ENCODE measurements at places on chromosomes 7 and 10. TPM values are rescaled to one million over a fixed set of nuclear protein-coding genes. Genes with fewer than 3 reads are reported as not detected.

DNA sequence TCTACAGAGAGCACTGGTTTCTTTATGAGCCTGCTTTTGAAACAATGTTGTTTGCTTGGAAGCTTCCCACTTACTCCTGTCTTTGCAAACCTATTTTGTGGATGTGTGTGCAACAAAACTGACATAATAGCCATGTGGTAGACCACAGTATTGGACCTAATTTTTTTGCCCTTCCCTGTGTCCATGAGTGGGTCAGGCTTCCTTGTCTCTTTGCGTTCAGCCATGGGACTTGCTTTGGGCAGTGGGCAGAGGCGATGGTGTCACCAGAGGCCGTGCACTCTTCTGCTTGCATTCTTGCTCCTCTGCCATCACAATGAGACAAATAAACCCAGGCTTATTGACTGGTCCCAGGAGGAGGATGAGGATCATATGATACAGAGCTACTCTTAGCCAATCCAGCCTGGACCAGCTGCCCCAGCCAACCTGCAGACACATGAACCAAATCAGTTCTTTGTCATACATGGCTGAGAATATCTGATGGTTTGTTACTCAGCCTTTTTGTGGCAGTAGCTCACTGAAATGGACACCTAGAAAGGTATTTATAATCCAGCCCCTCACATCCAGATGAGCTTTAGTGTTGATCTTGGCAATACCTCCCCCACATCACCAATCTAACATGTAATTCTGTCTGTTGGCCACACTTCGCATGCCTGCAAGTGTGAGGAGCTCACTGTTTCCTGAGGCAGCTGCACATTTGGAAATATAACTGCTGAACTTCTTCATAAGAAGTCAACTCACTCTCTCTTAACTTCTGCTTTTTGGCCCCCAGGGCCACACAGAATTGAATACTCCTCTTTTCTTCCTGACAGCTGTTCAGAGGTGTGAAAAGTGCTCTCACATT, 427.8 kb upstream of the ZMIZ1 start:
- H3K27ac ChIP-seq: no peak overlapping the region
- no peaks in the 10 kb centered on the region for H3K4me1 ChIP-seq
- H3K4me3 ChIP-seq: no peak overlapping the region
- H3K27me3 ChIP-seq: no peaks in the 10 kb centered on the region
- H3K36me3 ChIP-seq: peaks cover 4% of the 10 kb centered on the region

DNA sequence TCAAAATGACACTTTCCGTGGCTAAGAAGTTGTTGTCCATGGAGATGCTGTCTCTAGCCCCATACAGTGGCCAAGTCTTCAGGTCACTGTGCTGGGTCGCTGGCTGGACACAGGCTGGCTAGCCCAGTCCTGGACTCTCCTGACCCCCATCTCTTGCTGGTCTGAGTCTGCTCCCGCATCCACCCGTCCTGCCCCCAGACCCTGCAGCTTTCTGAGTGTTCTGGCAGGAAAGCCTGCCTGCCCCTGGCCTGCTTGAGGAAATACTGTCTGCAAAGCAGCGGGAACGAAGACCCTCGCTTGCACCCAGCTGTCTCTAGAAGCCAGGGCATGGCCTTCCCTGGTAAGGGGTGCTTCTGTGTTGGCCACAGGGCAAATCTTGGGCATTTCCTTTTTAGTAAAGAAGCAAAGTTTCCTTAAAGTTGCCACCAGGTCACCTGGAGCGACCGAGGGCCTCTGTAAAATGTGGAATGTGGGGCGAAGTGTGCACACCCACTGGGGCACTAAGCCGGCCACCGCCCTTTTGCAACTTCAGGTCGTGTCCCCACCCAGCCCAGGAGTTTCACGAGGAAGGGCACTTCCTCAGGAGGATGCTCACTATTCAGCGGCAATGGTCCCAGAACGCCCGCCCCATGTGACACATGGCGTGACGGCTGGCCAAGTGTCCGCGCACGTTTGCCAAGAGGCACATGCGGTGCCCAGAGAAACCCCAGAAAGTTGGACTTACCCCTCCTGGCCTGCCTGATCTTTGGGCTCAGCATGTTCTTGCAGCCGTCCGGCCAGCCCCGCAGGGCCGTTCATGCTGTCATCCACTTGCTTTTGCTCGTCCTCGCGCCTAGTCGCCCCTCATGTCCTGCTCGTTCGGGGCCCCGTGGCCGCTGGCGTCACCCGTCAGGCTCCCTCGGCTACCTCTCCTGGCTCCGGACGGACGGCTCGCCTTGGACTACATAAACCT, 558 bp downstream of the ARHGAP22 start:
- no peak for DNase-seq
- H3K36me3 ChIP-seq: no peaks in the 10 kb centered on the region
- no peak overlapping the region for H3K27ac ChIP-seq
- peaks cover 5% of the 10 kb centered on the region for H3K27me3 ChIP-seq
- H3K4me3 ChIP-seq: no peak overlapping the region
- peaks cover 8% of the 10 kb centered on the region for H3K4me1 ChIP-seq

DNA sequence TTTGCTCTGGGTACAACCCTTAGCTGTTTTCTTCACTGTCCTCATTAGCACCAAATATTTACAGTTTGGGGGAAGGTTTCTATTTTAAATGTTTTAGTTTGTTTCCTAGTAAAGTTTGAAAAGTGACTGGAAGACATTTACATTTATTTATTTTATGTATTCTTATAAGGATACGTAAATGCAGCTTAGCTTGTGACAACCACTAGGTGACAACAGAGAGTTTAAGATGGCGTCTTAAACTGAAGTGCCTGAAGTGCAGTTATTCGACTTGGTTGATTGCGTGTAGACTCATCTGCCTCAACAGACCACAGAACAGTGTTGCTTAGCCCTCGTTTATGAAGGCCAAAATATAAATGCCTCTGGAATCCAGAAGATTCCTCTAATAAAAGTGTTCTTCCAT, 378.2 kb upstream of the MYO3A start:
- DNase-seq: no peak
- H3K36me3 ChIP-seq: no peaks in the 10 kb centered on the region
- no peak overlapping the region for H3K27ac ChIP-seq
- no peaks in the 10 kb centered on the region for H3K27me3 ChIP-seq
- peaks cover 7% of the 10 kb centered on the region for H3K4me1 ChIP-seq
- no peak overlapping the region for H3K4me3 ChIP-seq

- H3K4me3 ChIP-seq: no peak overlapping the region
- H3K4me1 ChIP-seq: peaks cover 3% of the 10 kb centered on the region
- no peaks in the 10 kb centered on the region for H3K36me3 ChIP-seq
- H3K27me3 ChIP-seq: no peaks in the 10 kb centered on the region
- DNase-seq: no peak
- no peak overlapping the region for H3K27ac ChIP-seq
These were observed 48.8 kb upstream of the FOXP2 start for GRCh38 chr7:114365791-114366190.

DNA sequence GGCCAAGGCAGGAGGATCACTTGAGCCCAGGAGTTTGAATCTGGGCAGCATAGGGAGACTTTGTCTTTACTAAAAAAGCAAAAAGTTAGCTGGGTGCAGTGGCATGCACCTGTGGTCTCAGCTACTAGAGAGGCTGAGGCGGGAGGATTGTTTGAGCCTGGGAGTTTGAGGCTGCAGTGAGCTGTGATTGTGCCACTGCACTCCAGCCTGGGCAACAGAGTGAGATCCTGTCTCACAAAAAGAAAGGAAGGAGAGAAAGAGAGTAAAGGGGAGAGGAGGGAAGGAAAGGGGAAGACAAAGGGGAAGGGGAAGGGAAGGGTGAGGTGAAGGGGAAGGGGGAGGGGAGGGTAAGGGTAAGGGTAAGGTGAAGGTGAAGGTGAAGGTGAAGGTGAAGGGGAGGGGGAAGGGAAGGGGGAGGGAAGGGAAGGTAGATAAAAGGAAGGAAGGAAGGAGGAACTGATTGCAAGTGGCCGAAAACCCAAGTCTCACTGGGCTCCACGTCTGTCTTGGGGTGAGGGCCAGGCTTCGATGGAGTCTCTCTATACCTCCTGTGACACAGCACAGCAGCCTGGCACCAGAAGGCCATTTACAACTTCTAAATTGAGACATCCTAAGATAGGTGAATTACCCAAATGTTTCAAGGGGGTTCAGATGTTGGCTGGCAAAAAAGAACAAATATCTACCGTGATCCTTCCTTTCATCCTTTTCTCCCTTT, 4.0 kb upstream of the KLRG2 start:
- no peaks in the 10 kb centered on the region for H3K36me3 ChIP-seq
- peaks cover 4% of the 10 kb centered on the region for H3K27me3 ChIP-seq
- DNase-seq: no peak
- no peak overlapping the region for H3K27ac ChIP-seq
- no peaks in the 10 kb centered on the region for H3K4me1 ChIP-seq
- no peak overlapping the region for H3K4me3 ChIP-seq

DNA sequence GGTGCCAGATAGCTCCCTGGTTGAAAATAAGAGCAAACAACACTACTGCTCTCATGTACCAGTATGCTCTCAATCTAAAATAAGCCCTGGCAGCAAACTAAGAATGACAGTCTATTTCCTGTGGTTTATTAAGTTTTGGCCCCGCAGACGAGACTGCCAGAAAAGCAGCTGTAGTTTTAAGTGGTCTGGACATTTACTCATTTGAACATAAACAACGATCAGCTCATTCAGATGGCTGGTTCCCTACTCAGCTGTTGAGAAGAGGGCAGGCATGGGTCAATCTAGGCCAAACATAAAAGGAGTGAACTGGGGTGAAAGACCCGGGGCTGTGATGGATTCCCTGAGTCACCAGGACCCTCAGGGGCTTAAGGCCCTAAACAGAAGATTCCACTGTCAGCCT, 4.5 kb downstream of the TRIL start:
- peaks cover 6% of the 10 kb centered on the region for H3K4me1 ChIP-seq
- H3K27me3 ChIP-seq: peaks cover 8% of the 10 kb centered on the region
- no peaks in the 10 kb centered on the region for H3K36me3 ChIP-seq
- no peak overlapping the region for H3K27ac ChIP-seq
- H3K4me3 ChIP-seq: no peak overlapping the region

- no peaks in the 10 kb centered on the region for H3K4me1 ChIP-seq
- H3K27me3 ChIP-seq: no peaks in the 10 kb centered on the region
- DNase-seq: no peak
- H3K36me3 ChIP-seq: no peaks in the 10 kb centered on the region
- H3K27ac ChIP-seq: no peak overlapping the region
- H3K4me3 ChIP-seq: no peak overlapping the region
These were observed 9.3 kb upstream of the PRSS1 start for GRCh38 chr7:142739923-142740492.

DNA sequence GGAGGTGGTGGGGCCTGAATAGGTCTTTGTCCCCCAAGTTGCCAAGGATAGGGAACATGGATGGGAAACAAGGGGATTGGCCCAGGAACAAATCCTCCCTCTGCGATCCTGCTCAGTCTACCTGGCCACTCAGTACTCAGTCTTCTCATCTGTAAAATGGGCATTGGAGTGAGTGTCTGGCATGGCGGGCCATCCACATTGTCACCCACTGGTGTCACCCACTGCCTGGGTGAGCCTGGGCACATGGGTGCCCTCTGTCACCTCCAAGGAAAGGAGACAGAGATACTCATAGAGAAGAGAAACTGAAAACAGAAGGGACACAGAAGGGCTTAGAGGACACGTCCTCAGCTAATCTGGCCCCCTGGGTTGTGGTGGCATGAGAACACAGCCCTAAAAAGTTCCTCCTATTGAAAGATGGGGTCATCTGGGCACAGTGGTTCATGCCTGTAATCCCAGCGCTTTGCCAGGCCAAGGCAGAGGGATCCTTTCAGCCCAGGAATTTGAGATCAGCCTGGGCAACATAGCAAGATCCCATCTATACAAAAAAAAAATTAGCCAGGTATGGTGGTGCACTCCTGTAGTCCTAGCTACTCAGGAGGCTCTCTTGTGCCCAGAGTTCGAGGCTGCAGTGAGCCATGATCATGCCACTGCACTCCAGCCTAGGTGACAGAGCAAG, 12.5 kb upstream of the TNRC18 start:
- H3K27ac ChIP-seq: no peak overlapping the region
- H3K36me3 ChIP-seq: peaks cover 32% of the 10 kb centered on the region
- H3K27me3 ChIP-seq: peaks cover 7% of the 10 kb centered on the region
- DNase-seq: no peak
- H3K4me1 ChIP-seq: peaks cover 9% of the 10 kb centered on the region

DNA sequence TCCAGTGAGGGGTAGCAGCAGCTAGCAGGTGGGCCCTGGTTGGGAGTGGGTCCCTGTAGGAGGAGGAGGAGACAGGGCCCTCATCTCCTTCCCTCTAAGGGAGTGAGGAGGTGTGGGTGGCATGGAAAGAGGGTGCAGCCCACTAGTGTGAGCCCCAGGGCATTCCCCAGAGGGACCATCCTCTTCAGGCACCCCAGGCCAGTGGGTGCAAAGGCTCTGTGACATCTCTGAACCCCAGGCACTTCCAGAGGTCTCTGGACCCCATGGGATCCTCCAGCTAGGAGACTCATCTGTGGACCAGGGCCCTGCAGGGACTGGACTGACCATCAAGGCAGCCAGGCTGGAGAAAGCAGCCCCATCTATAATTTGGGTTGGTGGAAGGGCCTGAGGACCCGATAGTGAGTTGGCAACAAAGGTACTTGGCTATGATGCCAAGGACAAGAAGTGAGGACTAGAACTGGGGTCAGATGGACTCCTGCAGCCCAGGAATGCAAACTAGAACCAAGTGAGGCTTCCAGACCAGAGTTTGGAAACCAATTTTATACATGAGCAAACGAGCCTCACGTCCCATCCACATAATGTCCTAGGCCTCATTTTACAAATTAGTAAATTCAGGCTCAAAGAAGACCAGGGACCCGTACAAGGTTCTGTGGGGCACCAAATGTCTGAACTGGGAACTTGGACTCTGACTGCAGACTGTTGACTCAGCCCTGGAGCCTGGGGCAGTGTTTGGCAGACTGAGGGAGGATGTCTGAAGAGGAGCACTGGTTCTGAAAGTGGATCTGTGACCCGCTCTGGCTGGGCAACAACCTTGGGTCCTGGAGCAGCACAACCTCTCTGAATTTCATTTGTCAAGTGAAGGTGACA, 1.4 kb upstream of the VSTM4 start:
- peaks cover 2% of the 10 kb centered on the region for H3K27me3 ChIP-seq
- no peak overlapping the region for H3K4me3 ChIP-seq
- no peak for DNase-seq
- H3K36me3 ChIP-seq: no peaks in the 10 kb centered on the region
- H3K27ac ChIP-seq: no peak overlapping the region
- no peaks in the 10 kb centered on the region for H3K4me1 ChIP-seq

- no peak for DNase-seq
- H3K27me3 ChIP-seq: no peaks in the 10 kb centered on the region
- peaks cover 7% of the 10 kb centered on the region for H3K4me1 ChIP-seq
- H3K27ac ChIP-seq: no peak overlapping the region
These were observed 58.4 kb upstream of the ZNRF2 start for GRCh38 chr7:30225863-30226613.

DNA sequence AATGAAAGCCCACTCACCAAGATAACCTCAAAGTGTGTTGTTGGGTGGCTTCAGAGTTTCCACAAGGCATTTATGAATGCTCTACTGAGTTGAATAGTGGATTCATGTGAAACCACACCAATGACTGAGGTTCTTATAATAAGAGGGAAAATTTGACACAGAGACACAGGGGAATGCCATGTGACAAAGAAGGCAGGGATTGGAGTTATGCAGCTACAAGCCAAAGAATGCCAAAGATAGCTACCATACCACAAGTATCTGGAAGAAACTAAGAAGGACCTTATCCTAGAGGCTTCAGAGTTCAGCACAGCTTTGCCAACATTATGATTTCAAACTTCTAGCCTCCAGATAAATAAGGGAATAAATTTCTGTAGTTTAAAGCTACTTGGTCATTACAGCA, 68.0 kb upstream of the PCDH15 start:
- no peaks in the 10 kb centered on the region for H3K4me1 ChIP-seq
- no peak overlapping the region for H3K27ac ChIP-seq
- no peaks in the 10 kb centered on the region for H3K27me3 ChIP-seq
- no peak overlapping the region for H3K4me3 ChIP-seq

Gene ASB10
- total RNA-seq: not detected

Gene GRM8
- 1.5 TPM for total RNA-seq

Gene IFT22
- 25.8 TPM for total RNA-seq

Gene PLEKHS1
- total RNA-seq: not detected

Gene SPRN
- total RNA-seq: 0.28 TPM
